ENCODE measurements at places on chromosomes 7 and 10.

DNA sequence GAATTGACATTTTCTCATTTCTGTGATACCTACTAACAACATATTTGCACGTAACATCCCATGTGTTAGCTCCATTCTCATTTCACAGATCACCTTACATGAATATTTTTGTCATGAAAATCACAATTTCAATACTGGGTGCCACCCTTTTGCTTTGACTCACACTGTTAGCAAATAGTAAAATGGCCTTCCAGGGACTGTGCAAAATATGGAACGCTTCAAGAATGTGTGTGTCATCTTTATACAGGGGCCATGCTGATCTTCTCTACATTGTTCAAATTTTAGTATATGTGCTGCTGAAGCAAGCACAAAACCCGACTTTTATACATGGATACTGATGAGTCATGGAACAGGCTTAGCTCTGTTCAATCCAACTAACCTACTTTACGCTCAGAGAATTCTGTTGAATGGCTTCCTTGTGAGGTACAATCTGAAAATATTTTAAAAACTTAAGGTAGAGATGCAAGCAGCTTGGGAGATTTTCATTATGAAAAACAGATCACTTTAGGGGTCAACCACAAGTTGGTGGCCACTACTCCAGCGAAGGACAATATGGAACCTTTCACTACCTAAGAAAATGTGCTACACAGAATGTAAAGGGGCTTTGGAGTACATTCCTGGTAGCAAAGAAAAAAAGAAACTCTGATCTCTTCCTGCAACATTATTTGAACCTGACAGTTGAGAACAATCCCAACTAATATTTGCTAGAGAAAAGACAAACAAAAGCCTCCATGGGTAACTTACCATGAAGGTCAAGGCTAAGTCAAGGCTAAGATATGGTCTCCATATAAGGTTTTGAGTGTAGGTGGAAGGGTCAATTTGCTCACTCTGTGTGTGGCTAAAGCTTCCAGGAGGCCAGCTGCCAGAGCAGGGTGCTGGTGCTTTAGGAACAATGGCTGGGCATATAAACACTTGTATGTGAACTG, 11.9 kb downstream of the ANKRD26 start:
- no peak for DNase-seq

DNA sequence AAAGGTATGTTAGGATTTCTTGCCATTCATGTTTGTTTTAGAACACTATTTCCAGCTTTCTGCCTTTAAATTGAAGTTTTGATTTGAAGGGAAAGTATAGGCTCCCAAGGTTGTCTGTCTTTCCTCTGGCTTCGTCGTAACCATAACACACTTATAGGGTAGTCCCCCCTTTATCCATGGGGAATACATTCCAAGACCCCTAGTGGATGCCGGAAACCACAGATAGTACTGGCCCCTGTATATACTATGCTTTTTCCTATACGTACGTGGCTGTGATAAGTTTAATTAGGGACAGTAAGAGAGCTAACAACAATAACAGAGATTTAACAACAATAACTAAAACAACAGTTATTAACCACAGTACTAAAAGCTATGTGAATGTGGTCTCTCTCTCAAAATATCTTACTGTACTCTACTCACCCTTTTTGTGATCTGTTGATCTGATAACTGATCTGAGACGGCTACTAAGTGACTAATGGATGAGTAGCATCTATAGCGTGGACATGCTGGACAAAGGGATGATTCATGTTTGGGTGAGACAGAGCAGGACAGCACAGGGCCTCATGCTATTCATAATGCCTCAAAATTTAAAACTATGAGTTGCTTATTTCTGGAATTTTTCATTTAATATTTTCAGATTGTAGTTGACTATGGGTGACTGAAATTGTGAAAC, 273.1 kb downstream of the AUTS2 start:
- no peak for DNase-seq

GRCh38 chr7:107658467-107658866, 2.2 kb upstream of the SLC26A4 start:
- no peak for DNase-seq

DNA sequence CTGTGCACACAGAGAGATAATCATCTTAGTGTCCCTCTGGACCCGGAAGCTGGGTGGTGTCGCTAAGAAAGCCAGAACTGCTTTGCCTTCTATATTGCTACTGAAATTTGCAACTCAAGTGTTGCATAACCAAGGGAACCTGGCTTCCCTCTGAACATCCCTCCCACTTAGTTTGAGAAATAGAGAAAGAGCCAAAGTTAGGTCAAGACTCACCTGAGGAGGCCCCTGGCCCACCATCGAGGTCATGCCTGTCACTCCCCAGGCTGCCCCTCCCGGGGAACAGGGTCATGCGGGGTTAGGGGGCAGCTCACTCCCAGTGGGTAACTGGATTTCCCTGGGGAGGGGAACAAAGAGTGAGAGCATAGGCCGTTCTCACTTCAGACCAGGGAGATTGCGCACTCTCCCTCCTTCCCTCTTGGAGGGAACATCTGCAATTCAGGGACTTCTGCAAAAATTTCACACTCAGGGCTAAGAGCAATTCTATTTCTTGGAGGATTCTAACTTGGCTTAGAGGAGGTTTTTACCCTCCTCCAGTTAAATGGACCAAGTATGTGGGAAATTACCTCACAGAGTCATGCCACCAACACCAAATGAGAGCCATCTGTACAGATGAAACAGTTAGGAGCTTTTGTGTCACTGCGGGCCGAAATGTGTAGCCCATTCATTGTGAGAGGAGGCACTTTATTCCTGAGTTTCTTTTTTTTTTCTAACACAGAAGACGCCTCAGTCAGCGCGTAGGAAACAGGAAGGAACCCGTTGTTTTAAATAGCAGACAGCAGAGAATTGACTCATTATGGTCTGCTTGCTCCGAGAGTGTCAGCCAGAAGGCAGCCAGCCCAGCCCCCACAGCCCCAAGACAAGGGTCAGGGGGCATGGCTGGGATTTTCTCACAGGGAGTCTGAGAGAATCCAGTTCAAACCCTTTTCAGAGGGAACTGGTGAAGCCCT, 221.3 kb downstream of the ARHGAP12 start:
- DNase-seq = peak; percentile 52

GRCh38 chr7:107889992-107890391, 991 bp upstream of the DLD start:
- no peak for DNase-seq

DNA sequence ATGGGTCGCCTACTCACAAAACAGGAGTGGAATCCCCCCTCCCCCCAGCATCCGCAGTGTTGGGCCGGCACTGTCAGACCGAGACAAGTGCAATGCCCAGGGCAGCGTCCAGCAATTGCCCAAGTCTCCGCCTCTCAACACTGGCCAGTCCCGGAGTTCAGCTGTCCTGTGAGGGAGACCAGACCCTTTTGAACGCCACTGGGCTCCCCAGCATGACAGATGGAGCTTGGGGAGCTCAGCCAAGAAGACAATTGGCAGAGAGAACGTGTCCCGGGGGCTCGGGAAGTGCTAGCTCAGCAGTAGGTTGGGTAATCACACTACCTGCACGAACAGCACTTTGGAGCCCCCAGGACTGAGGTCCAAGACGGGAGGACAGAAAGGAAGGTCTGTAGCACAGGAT, 4.7 kb downstream of the COPS6 start:
- DNase-seq = no peak

DNA sequence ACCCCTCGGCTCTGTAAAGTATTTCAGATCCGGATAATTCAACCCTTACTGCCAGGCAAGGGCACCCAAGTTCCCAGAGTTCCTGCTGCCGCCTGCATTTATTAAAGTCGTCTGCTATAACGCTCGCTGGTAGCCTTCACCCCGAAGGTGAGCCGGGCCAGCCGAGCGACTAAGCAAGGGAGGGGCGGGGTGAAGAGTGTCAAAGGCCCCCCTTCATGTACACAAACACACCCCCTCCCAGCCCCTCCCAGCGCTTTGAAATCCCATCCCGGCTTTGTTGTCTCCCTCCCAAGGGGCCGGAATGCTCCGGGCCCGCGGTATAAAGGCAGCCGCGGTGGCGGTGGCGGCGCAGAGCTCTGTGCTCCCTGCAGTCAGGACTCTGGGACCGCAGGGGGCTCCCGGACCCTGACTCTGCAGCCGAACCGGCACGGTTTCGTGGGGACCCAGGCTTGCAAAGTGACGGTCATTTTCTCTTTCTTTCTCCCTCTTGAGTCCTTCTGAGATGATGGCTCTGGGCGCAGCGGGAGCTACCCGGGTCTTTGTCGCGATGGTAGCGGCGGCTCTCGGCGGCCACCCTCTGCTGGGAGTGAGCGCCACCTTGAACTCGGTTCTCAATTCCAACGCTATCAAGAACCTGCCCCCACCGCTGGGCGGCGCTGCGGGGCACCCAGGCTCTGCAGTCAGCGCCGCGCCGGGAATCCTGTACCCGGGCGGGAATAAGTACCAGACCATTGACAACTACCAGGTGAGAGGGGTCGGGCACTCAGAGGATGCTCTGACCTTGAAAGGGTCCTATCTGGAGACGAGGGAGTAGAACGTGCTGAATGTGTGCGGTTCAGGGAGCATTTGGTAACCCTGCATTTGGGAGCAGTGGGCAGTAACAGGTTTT, at the start of gene DKK1:
Gene DKK1, plus strand, starts transcription at position 349 of the 889 bp plus-strand sequence. Its CDS starts 154 bp downstream, at position 503.
- no peak for DNase-seq

DNA sequence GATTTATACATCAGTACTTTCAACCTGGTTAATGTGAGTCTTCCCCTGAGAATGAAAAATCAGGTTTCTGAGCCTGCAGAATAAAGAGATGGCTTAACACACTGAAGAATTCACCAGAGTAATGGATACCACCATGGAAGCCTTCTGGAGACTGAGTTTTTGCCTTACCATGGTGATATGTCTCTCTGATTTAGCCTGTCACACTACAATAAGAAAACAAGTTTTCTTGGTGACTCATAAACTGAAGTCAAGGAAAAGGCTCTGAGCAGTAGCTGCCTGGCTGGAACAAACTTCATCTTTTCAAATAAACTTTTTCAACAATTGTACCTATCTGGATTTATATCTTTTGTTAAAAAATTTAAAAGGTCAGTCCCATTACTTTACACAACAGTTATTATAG, 229.0 kb downstream of the PRPF18 start:
- no peak for DNase-seq

DNA sequence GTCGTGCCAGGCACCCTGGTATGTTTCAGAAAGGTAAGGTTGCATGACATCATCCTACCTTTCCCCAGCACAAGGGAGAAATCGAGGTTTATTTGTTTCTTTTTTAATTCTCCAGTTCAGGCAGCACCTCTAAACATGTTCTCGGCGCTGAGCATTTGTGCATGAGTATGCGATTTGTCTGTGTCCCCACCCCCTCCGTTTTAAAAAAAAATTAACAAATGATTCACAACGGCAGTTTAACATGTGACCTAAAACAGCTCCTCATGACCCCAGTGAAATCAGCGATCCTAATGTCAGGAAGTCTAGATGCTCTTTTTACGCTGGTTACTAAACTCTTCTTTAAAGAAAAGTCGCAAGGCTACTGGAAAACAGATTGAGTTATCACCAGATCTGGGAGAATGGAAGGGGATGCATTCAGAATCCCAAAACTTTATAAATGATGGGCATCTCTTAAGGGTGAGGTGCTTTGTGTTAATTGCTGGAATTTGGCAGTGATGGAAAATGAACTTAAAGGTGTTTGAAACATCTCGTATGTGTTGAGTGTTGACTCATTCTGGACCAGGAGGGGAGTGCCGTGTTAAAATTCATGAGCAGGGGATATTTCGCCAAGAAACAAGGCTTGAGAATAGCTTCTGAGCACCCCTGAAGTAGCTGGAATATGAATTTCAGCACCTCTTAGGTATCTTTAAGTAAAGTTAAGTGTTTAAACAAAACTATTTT, 106.8 kb upstream of the PDCD4 start:
- no peak for DNase-seq

- DNase-seq = no peak
These were observed 108.2 kb downstream of the SKIDA1 start for GRCh38 chr10:21417172-21417712.

GRCh38 chr10:33008499-33009243, 50.6 kb upstream of the ITGB1 start:
- DNase-seq = peak; percentile 33

- DNase-seq = no peak
These were observed 155.0 kb downstream of the STK31 start for GRCh38 chr7:23864973-23865372.

GRCh38 chr10:2899246-2899951, 167.9 kb upstream of the PFKP start:
- no peak for DNase-seq

- no peak for DNase-seq
These were observed 790.8 kb upstream of the KCND2 start for GRCh38 chr7:119482209-119482608.

- no peak for DNase-seq
These were observed 486 bp downstream of the HIPK2 start for GRCh38 chr7:139777133-139777891.

GRCh38 chr10:85859859-85860258, 506.7 kb downstream of the GRID1 start:
- no peak for DNase-seq

DNA sequence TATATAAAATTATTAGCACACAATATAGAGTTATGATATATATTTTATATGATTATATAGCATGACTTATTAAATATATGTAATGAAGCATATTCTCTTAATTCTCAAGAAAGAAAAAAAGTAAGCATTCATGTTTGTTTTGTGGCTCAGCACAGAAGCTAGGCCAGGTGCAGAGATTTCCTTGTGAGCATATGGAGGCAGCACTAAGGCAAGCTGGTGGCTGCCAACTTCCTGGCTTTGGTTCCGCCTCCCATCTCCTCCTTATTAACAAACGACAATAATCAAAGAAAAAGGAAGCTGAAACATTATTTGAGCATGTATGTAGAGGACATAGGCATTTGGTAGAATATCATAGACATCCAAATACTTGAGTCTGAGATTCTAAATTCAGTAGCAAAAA, 130.3 kb downstream of the ST7 start:
- no peak for DNase-seq

DNA sequence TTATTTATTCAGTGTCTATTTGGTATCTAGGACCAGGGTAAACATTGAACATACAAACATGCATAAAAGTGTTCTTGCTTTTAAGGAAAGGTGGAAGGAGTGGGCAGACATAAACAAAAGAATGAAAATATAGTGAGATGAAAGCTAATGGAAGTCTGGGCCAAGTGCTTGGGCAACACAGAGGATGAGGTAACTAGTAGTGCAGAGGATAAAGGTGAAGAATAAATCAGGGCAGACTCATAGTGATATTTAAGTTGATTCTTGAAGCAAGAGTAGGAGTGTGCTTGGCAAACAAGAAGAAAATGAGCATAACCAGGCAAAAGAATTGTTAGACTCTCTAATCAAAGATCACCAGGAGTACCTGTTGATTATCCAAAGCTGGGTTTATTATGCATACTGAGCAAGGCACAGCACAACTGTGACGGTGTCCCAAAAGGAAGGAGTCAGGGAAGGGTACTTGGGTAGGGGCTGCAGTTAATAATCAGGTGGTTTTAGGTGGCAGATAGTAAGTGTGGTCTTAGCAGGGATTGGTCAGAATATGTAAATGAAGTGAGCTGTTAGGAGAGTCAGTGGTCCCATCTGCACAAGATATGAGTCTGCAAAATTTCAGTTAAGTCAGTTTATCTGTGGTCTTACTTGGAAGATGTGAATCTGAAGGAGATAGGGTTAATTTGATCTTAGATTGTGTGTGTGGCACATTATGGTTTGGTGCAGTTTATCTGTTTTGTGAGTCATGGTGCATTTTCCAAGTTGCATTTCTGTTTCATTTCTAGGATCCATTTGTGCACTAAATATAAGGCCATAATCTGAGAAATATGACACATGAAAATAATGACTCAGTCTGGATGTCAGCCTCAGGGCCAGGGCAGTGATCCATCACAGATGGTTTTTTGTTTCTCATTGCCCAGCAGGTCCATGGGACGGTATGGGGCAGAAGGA, 30.6 kb upstream of the TAX1BP1 start:
- no peak for DNase-seq
